Uterus (tissue), 4 donors: ENCODE measurements at places on chromosomes 12 and 14. TPM values are rescaled to one million over a fixed set of nuclear protein-coding genes. Genes with fewer than 3 reads are reported as not detected.

DNA sequence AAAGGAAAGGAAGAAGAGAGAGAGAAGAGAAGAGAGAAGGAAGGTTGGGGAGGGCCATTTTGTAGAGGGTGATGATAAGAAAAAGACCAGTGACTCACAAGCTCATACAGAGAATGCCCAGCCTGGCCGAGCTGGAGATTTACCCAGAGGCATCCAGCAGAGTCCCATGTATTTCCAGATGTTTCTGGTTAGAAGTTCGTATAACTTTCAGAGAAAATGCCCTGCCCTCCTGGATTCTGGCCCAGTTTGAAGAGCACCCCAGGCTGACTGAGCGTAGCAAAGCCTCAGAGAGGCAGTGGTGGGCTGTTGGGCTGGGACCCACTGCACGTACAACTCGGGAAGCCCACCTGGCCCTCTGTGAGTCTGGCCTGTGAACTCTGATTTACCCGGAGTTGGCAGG lies 221.8 kb downstream of the SLC41A2 start:
- no peak for DNase-seq
- H3K27me3 ChIP-seq = no peaks in the 10 kb centered on the region
- H3K36me3 ChIP-seq = no peaks in the 10 kb centered on the region
- no peak overlapping the region for H3K4me3 ChIP-seq

The WSCD2 gene
- total RNA-seq = 25.1 TPM

GRCh38 chr14:77763316-77763715 lies 2.4 kb upstream of the SNW1 start:
- H3K4me1 ChIP-seq = peaks cover 9% of the 10 kb centered on the region
- no peak overlapping the region for H3K27ac ChIP-seq
- no peaks in the 10 kb centered on the region for H3K36me3 ChIP-seq
- no peaks in the 10 kb centered on the region for H3K27me3 ChIP-seq

The TAS2R7 gene
- not detected for total RNA-seq

The PRH2 gene
- total RNA-seq = not detected

The RERG gene
- 236 TPM for total RNA-seq

GRCh38 chr14:101030586-101030985 lies 127.1 kb upstream of the RTL1 start:
- no peak overlapping the region for H3K27ac ChIP-seq
- H3K4me1 ChIP-seq = no peaks in the 10 kb centered on the region
- no peak for DNase-seq
- no peaks in the 10 kb centered on the region for H3K36me3 ChIP-seq
- no peaks in the 10 kb centered on the region for H3K27me3 ChIP-seq
